ENCODE measurements at places on chromosomes 7 and 10. TPM values are rescaled to one million over a fixed set of nuclear protein-coding genes. Genes with fewer than 3 reads are reported as not detected.

The XRCC2 gene
- total RNA-seq: 13.6 TPM

DNA sequence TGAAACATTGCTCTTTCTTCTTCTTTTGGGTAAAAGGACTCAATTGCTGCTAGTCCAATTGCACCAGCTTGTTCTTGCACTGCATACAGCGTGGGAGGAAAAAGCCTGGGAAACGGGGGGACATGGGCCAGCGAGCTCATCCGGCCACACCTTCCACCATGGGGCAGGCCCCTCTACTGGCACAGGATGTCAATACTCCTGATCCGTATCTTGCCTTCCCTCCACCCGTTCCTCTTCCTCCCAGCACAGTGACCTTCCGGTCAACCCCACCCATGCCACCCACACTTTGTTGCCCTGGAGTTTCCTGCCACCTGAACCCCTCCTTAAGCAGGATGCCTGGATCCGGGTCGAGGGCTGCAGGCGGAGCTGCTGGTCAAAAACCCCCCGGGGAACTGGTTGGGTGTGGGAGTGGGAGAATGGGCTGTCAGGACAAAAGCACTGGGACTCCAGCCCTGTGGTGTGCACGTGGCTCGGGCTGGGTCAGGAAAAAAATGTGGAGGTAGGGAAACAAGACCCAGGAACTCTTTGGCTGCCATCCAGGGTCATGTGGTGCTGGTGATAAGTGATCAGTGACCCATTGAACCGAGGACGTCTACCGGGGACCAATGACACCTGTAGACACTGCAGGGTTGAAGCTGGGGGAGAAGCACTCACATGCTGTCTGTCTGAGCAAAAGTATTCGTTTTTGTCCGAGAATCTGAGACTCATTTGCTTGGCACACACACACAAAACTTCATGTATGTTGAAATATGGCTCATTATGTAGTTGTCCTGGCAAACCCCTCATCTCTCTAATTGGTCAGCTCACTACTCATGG, 8.1 kb downstream of the IL2RA start:
- peaks cover 87% of the 10 kb centered on the region for H3K4me1 ChIP-seq
- H3K4me3 ChIP-seq: peak overlapping the region; percentile 83
- H3K27me3 ChIP-seq: no peaks in the 10 kb centered on the region
- DNase-seq: peak; percentile 53
- H3K36me3 ChIP-seq: peaks cover 89% of the 10 kb centered on the region

GRCh38 chr10:132746801-132747625, 38.9 kb downstream of the NKX6-2 start:
- no peaks in the 10 kb centered on the region for H3K27me3 ChIP-seq
- H3K4me1 ChIP-seq: no peaks in the 10 kb centered on the region
- H3K27ac ChIP-seq: no peak overlapping the region

- no peaks in the 10 kb centered on the region for H3K4me1 ChIP-seq
- no peaks in the 10 kb centered on the region for H3K36me3 ChIP-seq
- H3K4me3 ChIP-seq: no peak overlapping the region
- H3K27me3 ChIP-seq: no peaks in the 10 kb centered on the region
- no peak overlapping the region for H3K27ac ChIP-seq
Observed at GRCh38 chr7:145143685-145144084, 307.8 kb upstream of the TPK1 start.

GRCh38 chr10:8534096-8534495, 479.6 kb downstream of the GATA3 start:
- peaks cover 3% of the 10 kb centered on the region for H3K27me3 ChIP-seq
- no peak for DNase-seq
- H3K36me3 ChIP-seq: no peaks in the 10 kb centered on the region
- no peak overlapping the region for H3K4me3 ChIP-seq
- peaks cover 7% of the 10 kb centered on the region for H3K4me1 ChIP-seq

GRCh38 chr7:155545348-155545747, 1.0 kb downstream of the CNPY1 start:
- H3K4me3 ChIP-seq: no peak overlapping the region
- H3K4me1 ChIP-seq: no peaks in the 10 kb centered on the region
- no peak overlapping the region for H3K27ac ChIP-seq
- no peaks in the 10 kb centered on the region for H3K36me3 ChIP-seq
- H3K27me3 ChIP-seq: peaks cover 2% of the 10 kb centered on the region
